Naive B cell (primary cell): ENCODE measurements at places on chromosomes 1 and 21.

- DNase-seq: no peak
Observed at GRCh38 chr1:188652678-188653077, 1823.9 kb downstream of the PLA2G4A start.

DNA sequence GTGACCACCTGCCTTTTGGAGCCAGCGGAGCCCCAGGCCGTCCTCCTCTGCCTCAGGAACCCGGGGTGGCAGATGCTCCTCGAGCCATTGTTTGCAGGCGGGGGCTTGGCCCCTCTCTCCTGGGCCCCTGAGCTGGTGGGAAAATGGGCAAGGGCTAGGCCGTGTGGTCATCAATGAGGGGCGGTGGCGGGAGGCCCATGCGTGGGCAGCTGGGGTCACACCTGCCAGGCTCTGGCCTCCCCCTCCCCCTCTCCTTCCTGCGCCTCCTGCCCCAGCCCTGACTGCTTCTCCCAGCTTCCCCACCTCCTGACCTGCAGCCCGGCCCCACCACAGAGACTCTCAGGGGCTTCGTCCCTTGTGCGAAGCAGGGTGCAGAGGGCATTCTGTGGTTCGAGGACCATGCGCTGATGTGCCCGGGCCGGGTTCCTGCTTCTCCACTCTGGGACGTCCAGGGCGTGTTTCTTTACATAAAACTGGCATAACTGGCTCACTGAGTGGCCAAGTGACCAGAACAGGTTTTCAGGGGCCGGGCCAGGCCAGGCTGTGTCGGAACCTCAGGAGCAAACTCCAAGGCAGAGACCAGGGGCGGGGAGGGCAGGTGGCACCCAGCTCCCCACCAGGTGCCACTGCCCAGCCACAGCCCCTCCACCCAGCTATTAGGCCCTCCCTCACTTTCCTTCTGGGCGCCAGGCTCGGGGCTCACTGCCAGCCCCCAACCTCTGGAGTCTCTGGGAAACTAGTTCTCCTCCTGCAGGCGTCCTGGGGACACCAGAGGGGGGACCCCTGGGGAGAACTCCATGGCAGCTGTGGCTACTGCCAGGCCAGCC is 9.3 kb downstream of the SAMD11 start:
- no peak for DNase-seq

GRCh38 chr1:235776396-235776795 is 90.3 kb downstream of the LYST start:
- no peak for DNase-seq

DNA sequence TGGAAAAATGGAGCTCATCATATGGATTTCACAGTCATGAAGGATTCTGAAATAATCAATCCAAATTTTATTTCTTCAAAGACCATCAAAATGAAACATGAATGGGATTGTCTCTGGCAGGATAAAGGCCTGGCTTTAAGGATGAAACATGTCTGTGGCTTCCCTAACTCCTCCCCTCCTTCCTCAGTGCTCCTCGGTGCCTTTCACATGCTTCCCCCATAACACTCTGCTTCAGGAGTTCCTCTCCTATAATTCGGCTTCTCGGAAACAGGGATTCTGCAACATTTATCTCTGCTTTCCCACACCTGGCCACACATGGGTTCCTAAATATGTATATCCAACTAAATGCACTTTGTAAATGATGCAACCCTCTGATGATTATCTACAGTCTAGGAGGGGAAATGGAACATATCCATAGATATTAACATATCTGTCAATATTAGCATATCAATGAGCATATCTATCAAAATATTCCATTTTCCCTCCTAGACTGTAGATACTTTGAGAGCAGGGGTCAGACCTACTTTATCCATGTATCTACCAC is 153.8 kb downstream of the PLPP3 start:
- DNase-seq: no peak

- DNase-seq: no peak
Observed at GRCh38 chr21:35232545-35233176, 183.6 kb upstream of the RUNX1 start.

- DNase-seq: no peak
Observed at GRCh38 chr1:200072636-200073285, 45.3 kb downstream of the NR5A2 start.

GRCh38 chr1:20114021-20114648 is 5.2 kb downstream of the PLA2G2D start:
- no peak for DNase-seq

DNA sequence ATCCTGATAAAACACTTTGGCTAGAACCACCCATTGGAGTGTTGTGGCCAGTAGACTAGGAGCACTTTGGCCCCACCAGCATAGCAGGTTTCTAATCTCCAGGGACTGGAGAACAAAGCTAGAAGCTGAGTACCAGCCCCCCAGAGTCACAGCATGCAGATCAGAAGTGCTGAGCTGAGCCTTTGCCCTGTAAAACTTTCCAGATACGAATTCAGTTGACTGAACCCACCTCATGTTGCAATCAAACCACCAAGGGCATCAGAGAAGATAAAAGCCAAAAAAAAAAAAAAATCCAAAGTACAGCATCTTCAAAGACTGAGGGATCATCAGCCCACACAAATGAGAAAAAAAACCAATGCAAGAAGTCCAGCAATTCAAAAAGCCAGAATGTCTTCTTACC is 8.7 kb upstream of the CD53 start:
- no peak for DNase-seq

GRCh38 chr1:53525595-53525994 is 66.4 kb downstream of the DMRTB1 start:
- DNase-seq: no peak

GRCh38 chr1:28239004-28239403 is 3.1 kb downstream of the ATP5IF1 start:
- no peak for DNase-seq

DNA sequence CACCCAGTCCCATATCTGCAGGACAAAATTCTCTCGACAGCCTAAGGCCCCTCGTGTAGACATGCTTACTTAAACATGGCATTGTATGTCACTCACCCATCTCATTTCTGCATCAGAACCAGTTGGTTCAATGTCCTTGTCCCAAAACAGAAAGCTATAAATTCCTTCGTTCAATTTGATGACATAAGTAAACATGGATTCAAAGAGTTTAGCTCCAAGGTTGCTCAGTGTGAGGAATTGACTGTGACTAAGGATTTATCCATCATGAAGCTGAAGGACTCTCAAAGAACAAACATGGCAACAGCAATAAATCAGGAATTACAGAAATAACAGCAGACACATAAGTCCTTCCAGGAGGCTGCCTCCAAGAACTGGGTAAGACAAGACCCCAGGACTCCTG is 237.2 kb downstream of the TOMM20 start:
- no peak for DNase-seq

DNA sequence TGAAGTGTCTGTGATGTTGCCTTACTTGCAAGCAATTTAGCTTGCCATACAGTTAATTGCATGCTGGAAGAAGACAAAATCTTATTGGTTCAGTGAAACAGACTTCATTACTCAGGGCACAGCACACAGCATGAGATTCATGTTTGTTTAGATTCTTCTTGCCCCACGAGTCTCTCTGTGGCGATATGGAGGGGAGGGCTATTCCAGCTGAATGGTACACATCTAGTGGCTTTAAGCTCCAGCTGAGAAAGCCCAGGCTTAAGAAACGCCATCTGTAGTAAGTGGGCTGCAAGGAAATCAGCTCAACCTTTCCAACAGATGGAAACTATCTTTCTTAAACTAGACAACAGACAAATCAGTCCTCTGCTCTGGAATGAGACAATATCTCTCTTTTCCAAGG is 1022.0 kb downstream of the NCAM2 start:
- no peak for DNase-seq

- no peak for DNase-seq
Observed at GRCh38 chr1:37354876-37355650, 119.3 kb upstream of the ZC3H12A start.

DNA sequence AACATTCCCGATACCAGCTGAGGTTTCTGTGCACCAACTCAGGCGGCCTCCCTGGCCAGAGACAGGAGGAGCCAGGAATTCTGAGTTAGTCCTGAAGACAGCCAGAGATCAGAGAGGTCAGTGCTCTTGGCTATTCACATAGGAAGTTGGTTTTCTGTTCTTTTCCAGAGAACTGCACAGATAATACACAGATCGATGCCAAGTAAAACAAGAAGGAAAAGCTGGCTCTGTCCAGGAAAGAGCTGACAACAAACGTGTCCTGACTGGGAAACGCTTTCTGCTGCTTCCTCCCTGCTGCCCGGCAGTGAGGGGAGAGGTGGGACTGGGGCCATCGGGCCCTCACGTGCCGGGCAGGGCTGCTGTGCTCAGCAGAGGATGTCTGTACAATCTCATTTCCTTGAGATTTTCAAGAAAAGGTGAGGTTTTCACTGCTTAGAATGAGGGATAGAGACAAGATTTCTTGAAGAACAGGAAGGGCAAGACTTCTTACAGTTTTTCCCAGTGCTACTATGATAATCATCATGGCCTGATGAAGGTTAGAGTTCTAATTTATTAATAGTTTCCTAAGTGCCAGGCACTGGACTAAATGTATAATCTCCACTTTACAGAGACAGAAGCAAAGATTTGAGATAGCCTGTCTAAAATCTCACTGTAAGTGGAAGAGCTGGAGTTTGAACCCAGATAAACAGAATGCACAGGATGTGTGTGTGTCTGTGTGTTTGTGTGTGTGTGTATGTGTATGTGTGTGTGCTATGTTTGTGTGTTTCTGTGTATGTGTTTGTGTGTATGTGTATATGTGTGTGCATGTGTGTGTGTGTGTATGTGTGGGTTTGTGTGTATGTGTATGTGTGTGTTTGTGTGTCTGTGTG is 211.0 kb upstream of the RAB4A start:
- DNase-seq: no peak

DNA sequence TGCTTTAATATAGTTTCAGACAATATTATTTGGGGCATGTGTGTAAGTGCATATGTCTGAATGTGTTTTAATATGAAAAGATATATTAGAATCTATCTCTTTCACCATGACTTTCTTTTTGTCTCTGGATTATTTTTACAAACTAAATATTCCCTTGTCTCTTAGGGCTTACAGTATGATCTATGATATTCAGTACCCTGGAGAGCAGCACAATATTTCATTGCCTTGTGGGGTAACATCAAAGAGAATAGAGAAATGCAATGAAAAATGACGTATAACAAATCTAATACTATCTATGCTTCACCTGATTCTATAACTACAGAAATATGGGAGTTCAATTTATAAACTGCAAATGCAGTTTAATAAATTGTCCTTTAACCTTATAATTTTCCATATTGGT is 2084.5 kb downstream of the MRPL39 start:
- DNase-seq: no peak

DNA sequence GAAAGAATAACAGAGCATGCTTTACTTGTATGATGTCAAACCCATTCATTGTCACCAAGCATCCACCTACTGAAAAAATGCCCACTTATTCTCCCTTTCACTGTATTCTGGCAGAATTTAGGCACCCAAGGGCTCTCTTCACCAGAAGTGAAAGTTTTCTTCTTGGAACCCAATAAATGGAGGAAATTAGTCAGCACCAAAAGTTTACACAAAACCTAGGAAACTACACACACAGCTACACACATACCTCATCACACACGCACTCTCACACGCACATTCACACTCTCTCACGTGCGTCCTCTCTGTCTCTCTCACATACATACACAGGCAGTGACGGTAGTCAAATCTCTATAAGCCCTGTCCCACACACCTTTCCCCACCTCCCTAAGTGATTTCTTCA is 37.6 kb downstream of the MCOLN2 start:
- no peak for DNase-seq
